ENCODE measurements at places on chromosomes 3 and 15. TPM values are rescaled to one million over a fixed set of nuclear protein-coding genes. Genes with fewer than 3 reads are reported as not detected.

The WDR93 gene
- under 0.01 TPM for total RNA-seq

The TMEM207 gene
- total RNA-seq: not detected

The VGLL4 gene
- total RNA-seq: 27.0 TPM

The IL12A gene
- total RNA-seq: 4.1 TPM

The SLC28A1 gene
- total RNA-seq: 0.12 TPM

The CPEB1 gene
- 35.2 TPM for total RNA-seq

The TMEM108 gene
- total RNA-seq: 0.12 TPM

The STXBP5L gene
- under 0.01 TPM for total RNA-seq

The CISH gene
- total RNA-seq: 0.62 TPM

The EXD1 gene
- total RNA-seq: 0.11 TPM

The PAQR5 gene
- total RNA-seq: 1.5 TPM

The BSN gene
- under 0.01 TPM for total RNA-seq

The A4GNT gene
- not detected for total RNA-seq

The IL16 gene
- total RNA-seq: 0.22 TPM

The ARGFX gene
- total RNA-seq: not detected

The PIERCE2 gene
- total RNA-seq: 1.6 TPM

The GOLGA6A gene
- total RNA-seq: not detected

The AMT gene
- 0.66 TPM for total RNA-seq

The CGNL1 gene
- total RNA-seq: 1.5 TPM

The TICRR gene
- 3.2 TPM for total RNA-seq

The CKMT1B gene
- not detected for total RNA-seq

The DLL4 gene
- 0.66 TPM for total RNA-seq

The LRRIQ4 gene
- total RNA-seq: 0.11 TPM

All from uterine smooth muscle cell (primary cell).